ENCODE measurements at places on chromosomes 1 and 21.

GRCh38 chr1:42282867-42283583 is 52.0 kb downstream of the FOXJ3 start:
- no peak for DNase-seq

GRCh38 chr1:74857676-74858075 is 124.7 kb downstream of the TYW3 start:
- no peak for DNase-seq

DNA sequence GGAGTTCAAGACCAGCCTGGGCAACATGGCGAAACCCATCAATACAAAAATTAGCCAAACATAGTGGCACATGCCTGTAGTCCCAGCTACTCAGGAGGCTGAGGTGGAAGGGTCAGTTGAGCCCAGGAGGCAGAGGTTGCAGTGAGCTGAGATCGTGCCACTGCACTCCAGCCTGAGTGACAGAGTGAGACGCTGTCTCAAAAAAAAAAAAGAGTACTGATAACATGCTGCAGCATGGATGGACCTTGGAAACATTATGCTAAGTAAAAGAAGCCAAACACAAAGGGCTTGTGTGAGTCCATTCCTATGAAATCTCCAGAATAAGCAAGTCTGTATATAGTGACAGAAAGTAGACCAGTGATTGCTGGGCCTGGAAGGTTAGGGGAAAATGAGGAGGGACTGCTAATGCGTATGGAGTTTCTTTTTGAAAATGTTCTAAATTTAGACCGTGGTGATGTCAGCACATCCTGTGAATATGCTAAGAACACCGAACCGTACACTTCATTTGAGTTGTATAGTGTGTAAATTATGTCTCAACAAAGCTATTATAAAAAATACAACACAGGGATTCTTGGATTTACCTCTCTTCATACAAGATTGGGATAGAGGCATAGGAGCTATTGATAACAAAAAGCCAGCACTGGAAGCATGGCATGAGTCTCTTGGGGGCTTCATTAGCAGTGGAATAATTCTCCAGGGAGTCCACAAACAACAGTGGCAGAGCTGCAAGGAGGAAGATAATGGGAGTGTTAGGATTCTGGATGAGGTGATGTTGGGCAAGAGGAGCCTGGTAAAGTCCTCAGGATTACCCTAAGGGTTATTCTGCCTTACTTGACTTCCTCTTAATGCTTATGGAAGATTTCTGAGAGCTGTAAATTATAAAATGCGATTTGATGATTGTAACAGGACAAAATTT is 73.5 kb downstream of the TTC3 start:
- no peak for DNase-seq

DNA sequence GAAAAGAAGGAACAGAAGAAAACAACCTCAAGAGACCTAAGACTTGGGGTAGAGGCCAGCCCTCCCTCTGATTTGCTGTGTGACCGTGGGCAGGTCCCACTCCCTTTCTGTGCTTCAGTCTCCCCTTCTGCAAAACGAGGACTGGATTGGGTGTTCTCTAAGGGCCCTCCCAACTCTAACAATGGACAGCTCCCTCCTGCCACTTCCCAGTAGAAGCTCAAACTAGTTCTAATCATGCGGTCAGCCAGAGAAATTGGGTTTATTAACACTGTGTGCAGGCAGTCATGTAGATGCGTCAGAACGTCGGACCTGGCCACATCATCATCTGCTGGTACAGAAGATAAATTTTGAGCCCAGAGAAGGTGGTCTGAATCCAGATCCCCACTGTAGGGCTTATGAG is 1.6 kb upstream of the PADI4 start:
- DNase-seq, result no peak

DNA sequence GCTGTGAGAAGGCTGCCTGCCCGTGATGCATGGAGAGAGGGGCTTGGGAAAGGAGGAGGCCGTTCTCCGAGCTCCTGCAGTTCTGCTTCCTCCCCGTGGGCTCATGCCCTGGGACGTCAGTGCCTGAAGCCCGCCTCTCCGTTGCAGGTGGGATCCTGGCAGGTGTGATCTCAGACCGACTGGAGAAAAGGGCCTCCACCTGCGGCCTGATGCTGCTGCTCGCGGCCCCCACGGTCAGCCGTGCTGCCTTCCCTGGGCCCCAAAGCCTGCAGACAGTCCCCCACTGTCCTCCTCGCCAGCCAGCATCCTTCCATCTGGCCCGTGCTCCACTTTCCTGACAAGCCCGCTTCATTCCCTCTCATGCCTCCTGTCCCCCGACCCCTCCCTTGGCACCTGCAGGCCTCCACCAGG is 50.9 kb downstream of the SLC37A1 start:
- no peak for DNase-seq

DNA sequence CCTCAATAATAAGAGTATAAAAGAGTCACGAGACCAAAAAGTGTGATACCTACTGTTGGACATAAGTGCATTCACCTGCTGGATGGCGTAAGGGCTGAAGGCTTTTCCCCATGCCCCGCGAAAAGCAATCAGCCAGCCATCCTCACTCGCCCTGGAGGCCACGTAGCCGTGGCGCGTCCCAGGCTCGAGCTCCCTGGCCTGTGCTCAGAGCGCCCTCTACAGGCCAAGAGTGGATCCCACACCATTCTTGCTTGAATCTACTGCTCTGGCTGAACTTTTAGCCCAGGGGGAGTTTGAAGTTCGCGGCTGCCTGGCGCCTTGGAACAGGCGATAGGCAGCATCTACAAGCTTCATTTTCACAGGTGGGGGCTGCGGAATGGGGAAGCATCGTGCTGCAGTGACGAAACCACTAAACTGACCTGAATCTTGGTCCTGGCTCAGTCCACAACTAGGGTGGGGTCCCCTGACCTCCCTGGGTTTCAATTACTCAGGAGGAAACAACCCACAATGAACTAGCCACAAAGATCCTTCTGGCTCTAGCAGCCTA is 70.3 kb upstream of the SERBP1 start:
- DNase-seq, result no peak

DNA sequence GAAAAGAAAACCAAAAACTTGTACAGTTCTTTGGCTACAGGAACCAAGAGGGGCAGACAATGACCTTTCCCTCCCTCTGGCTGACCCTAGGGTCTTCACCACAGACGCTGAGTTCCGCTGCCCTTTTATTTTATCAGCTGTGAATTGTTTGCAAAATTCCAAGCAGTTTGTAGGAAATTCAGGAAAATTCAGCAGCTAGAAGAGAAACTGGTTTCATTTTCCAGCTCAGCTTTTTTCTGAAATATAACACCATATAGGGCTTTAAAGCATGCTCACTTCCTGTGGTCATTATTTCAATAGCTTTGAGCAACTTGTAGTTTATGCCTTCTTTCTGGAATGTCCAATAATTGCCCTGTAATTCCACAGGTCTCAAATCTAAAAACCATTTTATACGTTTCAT is 5.5 kb upstream of the PIK3R3 start:
- DNase-seq, result peak; percentile 25

GRCh38 chr1:182237329-182237728 is 154.3 kb downstream of the GLUL start:
- DNase-seq, result no peak

- DNase-seq, result no peak
These were observed 39.6 kb downstream of the NUF2 start for GRCh38 chr1:163361123-163361934.

GRCh38 chr1:153888533-153888932 is 34.2 kb downstream of the GATAD2B start:
- DNase-seq, result no peak

- DNase-seq, result no peak
These were observed 836 bp downstream of the OLFML3 start for GRCh38 chr1:113980110-113980509.

GRCh38 chr1:117658676-117659075 is 52.8 kb downstream of the TENT5C start:
- no peak for DNase-seq

GRCh38 chr1:12172042-12172851 is 5.5 kb downstream of the TNFRSF1B start:
- no peak for DNase-seq

DNA sequence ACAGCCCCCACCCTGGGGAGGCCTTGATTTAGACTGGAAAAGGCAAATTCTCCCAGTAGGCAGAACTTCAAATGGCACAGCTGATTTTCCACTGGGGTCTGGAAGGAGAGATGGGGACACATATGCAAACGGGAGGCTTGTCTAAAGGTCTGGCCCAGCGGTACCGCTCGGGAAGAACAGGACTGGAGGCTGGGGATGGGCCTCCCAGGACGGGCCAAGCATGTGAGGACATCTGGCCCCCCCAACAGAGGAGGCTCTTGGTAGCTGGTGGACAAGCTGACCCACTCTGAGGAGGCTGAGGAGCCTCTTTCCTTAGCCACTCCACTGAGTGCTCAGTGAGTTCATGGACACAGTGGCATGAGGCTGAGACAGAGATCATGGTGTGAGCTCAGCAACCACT is 170.0 kb downstream of the NPHP4 start:
- DNase-seq, result no peak

DNA sequence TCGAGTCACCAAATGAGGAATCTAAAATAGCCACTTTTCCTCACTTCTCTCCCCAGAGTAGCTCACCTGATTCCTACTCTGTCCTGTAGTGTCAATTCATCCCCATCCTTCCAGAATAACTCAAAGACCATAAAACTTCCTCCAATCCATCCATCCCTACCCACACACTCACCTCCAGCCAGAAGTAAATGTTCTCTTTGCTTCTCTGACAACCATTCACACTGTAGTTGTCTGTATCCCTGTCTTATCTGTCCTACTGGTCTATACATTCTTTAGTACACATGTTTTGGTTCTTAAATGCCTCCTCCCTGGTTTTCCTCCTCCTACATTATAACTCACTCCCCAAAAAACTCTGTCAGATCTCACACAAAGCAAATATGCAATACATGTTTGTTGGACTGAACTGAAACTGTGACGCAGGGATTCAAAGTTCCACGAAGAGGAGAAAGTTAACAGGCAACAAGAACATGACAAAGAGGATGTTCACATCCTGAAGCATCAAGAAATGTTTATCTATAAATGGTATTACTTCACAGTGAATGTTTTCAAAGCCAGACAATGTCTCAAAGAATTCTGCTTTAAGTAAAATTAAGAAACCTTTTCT is 11.0 kb downstream of the TP53BP2 start:
- no peak for DNase-seq

DNA sequence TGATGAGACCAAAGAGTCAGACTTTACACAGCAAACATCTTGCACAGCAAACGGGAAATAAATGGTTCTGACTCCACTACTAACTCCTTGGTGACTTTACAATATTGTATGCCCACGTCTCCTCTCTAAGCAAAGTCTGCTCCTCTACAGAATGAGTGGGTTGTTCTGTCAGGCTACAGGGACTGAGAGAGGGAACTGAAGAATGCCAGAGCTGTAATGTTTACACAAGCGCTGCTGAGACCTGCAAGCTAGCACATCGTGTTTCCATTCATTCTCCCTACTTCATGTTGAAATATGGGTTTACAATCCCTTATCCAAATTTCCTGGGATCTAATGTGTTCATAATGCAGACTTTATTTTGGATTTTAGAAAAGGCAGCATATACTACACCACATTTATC is 15.9 kb downstream of the DAB1 start:
- DNase-seq, result no peak

- DNase-seq, result no peak
These were observed 7.5 kb downstream of the CCDC27 start for GRCh38 chr1:3759796-3760195.

GRCh38 chr1:172999349-172999748 is 51.4 kb downstream of the TNFSF18 start:
- DNase-seq, result no peak

DNA sequence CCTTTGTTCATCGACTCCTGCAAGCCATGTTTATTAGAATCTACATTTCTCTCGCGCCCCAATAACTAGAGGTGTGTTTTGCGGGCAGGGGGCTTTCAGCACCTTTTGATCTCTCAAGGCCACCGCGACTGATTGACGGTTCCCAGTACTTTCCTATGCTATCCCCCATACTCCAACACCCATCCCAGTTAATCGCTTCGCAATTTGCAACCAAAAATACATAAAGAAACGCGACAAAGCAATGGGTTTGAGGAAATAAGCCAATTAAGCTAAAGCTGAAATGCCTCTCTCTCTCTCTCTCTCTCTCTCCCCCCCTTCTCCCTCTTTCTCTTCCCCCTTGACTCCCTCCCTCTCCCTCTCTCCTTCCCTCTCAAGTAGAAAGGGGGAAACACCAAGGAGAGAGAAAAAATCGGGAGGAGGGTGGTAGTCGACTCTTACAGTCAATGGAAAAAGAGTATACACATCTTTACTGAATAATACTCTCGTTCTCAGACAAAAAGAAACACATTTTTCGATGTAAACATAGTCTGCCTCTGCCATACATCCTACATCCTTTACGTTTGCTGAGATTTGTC is 128.0 kb upstream of the DPYD start:
- DNase-seq, result no peak

DNA sequence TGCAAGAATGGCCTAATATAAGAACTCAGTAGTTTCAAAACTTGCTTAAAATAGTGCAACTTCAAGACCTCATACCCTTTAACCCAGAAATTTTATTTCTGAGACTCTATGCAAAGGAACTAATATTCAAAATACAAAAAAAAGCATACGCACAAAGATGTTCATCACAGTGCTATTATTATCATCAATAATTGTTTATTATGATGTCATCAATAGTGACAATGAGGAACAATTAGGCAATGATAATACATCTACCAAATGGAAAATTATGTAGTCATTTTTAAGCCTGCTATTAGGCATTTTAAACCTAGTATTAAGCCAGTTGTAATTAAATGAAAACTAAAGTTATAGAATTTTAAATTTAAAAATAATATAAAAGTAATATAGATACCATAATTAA is 3.3 kb downstream of the TTLL7 start:
- no peak for DNase-seq

- no peak for DNase-seq
These were observed 119.7 kb downstream of the UCHL5 start for GRCh38 chr1:192939440-192939839.

DNA sequence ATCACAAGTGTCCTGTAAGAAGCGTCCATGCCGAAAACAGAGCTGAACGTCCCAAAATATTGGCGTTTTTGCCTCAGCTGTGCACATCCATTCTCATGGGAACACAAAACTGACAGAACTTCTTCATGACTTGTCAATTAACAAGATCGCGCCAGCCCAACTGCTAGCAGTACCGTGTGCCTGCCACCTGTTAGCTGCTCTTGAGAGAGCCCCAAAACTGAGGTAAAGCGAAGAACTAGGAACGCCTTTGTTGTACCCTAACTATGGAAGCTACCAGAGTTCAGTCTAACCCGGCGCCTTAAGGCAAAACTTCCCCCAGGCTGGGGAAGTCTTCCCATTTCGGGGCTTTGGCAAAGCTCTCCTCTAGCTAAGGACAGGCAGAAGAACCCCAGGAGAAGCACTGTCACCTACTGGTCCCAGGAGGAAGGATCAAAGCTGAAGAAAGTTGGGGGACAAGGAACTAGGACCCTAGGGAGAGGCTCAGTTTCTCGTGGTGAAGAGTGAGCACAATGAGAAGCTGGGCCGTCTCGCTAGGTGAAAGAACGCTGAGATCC is 719 bp downstream of the EYA3 start:
- no peak for DNase-seq

GRCh38 chr1:19374083-19374801 is 62.1 kb downstream of the SLC66A1 start:
- DNase-seq, result no peak

GRCh38 chr1:218787826-218788225 is 385.9 kb upstream of the LYPLAL1 start:
- no peak for DNase-seq

GRCh38 chr1:68969441-68969840 is 472.6 kb upstream of the DEPDC1 start:
- no peak for DNase-seq

- DNase-seq, result no peak
These were observed 24.6 kb upstream of the SLC2A1 start for GRCh38 chr1:42983253-42983652.

GRCh38 chr1:61842863-61843514 is 100.7 kb downstream of the PATJ start:
- no peak for DNase-seq
